H7 (cell line): ENCODE measurements at places on chromosomes 5 and 9. TPM values are rescaled to one million over a fixed set of nuclear protein-coding genes. Genes with fewer than 3 reads are reported as not detected.

SMARCA2 gene
- total RNA-seq = 5.5 and 11.6 TPM in 2 replicates

ZSWIM6 gene
- 9.1 and 12.2 TPM in 2 replicates for total RNA-seq

BTNL9 gene
- 0.31 and 1.1 TPM in 2 replicates for total RNA-seq

LECT2 gene
- total RNA-seq = not detected in 2 replicates

CD72 gene
- 1.9 and 4.6 TPM in 2 replicates for total RNA-seq

CDH12 gene
- total RNA-seq = 0.21 TPM in 1 of 2 replicates, not detected in the other

FABP6 gene
- 0.48 and 1.3 TPM in 2 replicates for total RNA-seq

FGF18 gene
- total RNA-seq = 1.9 TPM in 2 replicates

NR4A3 gene
- 0.10 and 0.18 TPM in 2 replicates for total RNA-seq

PCDHGB4 gene
- total RNA-seq = 0.66 and 1.4 TPM in 2 replicates

TUSC1 gene
- not detected in 2 replicates for total RNA-seq

SLC27A6 gene
- 0.78 and 0.83 TPM in 2 replicates for total RNA-seq

C5orf46 gene
- not detected in 2 replicates for total RNA-seq

FAXDC2 gene
- total RNA-seq = 2.6 and 9.6 TPM in 2 replicates

- DNase-seq = no peak
Measured at GRCh38 chr9:73180403-73180802, 28.7 kb downstream of the ANXA1 start.

DNA sequence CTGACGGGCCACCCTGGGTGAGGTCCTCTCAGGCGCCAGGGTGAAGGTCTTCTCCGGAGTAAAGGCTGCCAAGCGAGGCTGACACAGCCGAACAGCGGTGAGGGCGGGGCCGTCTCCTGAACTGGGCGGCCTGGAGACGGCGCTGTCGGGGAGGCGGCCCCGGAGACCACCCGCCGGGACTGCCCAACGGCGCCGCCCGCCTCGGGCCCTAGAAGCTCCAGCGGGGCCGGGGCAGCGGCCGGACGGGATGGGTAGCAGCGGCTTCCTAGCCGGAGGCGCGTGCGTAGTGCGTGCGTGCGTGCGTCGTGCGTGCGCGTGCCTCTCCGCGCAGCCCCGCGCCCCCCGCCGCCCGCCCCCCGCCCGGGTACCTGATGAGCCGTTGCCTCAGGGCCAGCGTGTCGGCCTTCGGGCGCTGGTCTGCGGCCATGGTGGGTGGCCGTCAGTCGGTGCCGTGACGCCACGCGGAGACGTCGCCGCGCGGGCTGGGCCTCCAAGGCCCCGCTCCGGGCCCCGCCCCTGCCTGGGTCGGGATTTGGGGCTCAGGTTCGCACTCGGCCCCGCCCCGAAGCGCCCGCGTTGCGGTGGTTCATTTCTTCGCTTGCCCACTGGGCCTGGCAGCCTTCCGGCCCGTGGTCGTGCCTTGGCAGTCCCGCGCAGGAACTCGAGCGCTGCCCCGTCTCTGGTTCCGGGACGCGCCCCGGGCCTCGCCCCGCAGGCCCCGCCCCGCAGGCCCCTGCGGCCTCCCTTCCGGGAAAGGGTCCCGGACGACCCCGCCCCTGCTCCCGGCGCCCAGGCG is at the start of gene PHYKPL:
Gene PHYKPL (minus strand): TSS at position 679 of the 796 bp plus-strand sequence. CDS start 252 bp downstream, at position 427.
- peak; percentile 95 for DNase-seq

GRCh38 chr5:89308606-89309040 is 425.6 kb upstream of the MEF2C start:
- DNase-seq = no peak

DNA sequence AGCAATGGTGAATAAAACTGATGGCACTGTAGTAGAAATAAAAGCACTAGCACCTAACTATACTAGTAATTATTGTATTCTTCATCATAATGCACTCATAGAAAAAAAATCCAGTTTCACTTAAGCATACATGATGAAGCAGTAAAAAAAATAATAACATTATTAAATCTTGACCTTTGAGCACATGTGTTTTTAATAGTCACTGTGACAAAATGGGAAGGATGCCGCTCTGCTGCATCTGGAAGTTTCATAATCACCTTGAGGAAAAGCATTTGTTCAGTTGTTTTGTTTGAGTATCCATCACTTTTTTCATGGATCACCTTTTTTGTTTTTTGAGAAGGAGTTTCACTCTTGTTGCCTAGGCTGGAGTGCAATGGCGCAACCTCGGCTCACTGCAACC is 13.2 kb downstream of the OR2K2 start:
- no peak for DNase-seq

- peak; percentile 22 for DNase-seq
Measured at GRCh38 chr5:998246-999031, 10.2 kb upstream of the NKD2 start.

GRCh38 chr5:77638763-77639671 is 504 bp upstream of the OTP start:
- peak; percentile 95 for DNase-seq

- DNase-seq = no peak
Measured at GRCh38 chr5:125455041-125455440, 708.6 kb upstream of the ZNF608 start.

DNA sequence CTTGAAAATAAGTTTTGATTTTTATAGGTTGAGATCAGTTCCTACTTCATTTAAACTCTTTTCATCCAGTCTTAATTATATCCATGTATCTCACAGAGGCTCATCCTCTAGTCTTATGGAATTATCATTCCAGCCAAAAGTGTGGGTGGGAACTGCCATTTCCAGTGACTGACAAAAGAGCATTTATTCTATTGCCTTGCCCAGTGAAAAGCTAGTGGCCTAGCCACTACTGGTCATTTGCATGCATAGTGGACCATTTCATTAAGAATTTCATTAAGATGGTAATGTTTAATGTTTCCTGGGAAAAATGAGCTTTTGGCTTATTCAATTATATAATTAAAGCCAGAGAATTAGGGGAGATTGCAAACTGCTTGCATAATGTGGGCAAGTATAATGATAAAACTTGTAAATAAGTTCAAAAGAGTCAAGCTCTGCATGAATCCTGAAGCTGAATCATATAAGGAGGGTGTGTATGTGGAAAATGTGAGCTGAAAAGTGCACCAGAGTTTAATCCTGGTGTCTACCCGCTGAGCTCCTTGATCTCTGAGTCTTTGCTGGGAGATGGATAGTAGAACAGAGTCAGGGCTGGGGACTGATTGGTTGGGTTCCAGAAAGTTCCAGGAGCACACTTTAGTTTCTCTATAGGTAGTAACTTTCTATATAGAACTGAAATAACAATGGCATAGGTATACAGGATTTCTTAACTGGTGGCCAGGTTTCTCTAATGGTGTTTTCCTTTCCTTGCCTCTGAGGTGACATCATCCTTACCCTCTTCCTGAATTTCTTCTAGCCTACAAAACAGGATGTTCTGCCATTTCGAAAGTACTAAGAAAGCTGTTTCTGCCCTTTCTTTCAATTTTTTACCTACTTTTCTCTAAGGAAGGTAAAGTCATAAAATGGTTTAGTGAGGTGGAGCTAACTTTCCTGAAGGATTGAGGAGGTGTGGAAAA is 78.5 kb downstream of the KIF4B start:
- DNase-seq = no peak

DNA sequence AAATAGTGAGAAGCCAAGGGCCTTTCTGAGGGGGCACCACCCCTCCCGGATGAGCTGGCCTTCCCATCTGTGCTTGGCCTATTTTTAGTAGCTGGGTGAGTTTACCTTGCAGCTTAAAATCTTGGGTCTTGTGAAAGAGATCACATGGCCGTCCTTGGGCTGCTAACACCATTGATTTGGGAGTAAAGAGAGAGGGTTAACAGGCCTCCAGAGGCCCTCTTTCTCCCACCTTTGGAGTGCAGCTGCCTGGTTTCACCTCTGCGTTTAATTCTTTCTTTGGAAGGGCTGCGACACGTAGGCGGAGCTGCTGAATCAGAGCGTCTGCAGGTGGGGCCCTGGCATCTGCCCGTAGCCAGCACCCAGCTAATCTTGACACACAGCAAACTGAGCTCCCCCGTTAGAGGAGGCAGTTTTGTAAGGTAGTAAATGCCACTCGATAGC is 12.8 kb downstream of the OLFM1 start:
- no peak for DNase-seq

DNA sequence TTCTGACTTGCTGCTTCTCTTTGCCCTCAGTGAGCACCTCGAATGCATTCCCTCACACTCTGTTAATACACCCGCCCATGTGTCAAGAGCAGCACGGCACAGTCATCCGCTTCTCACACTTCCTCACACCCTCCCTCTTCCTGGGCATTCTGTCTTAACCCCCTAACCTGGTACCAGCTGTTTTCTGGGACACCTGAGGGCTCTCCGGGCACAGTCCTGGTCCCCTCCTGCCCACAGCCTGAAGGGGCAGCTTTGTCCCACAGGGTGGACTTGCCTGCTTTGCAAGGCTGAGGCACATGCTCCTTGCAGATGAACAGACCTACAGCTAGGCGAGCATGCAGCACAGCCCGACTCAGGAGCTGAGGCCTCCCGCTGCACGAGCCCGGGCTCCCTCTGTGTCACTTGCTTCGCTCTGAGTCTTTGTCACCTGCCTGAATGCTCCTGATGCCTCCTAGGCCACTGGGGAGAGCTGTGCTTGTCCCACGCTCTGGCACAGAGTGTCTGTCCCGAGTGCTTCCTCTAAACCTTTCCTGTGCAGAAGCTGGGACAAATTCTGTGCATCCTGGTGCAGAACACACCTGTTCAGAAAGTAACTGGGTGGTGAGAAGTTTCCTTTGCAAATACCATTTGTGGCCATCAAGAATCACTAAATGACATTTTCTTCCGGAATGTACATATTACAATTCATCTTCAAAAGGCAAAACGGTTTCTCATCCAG is 47.8 kb downstream of the AHRR start:
- peak; percentile 48 for DNase-seq

DNA sequence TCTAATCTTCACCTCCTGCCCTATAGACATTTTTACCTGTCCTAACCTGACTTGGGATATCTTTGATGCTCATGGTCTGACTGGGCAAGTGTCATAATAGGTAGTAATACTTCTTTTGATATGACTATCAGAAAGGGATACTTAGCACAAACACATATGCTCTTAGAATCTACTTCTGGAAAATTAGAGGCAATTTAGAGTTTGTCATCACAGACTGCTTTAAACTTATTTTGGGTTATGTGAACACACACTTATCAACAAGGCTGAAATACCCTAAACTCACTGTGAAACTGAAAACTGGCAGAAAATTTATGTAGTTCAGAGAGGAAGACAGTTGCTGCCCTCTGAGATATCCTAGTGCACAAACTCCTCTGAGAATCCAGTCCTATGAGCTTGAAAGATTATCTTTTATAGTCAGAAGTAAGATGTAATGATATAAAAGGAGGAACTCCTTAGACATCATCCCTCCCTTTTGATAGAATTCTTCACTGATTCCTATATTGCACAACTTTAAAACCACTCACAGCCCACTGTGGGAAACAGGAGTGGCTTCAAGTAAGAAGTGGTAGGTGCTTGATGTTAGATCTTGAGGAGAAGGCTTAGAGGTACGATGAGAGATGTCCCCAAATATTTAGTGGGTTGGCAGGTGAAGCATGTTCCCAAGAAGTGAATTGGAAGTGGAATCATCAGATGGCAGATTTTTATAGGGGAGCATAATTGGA is 273.3 kb downstream of the MAN2A1 start:
- DNase-seq = no peak

GRCh38 chr5:118506217-118506852 is 482.0 kb downstream of the DTWD2 start:
- no peak for DNase-seq

- peak; percentile 21 for DNase-seq
Measured at GRCh38 chr5:172173564-172174153, 14.4 kb downstream of the STK10 start.

DNA sequence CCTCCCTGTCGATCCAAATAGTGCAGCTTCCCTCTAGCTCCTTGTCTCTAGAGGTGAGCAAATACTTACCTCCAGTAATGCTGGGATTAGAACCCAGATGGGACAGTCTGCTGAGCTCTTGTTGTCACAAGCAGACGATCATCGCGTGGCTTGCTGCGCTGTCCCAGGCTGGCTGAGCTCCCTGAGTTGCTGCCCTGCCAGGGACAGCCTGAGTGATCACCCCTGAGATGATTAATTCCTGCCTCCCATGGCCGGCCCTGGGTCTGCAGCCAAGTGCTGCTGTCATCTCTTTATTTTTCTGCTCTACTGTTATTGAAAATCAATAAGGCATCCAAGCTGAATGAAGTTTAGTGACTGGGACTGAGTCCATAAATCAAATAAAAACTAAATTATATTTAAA is 94.0 kb upstream of the ALDH1B1 start:
- DNase-seq = no peak

DNA sequence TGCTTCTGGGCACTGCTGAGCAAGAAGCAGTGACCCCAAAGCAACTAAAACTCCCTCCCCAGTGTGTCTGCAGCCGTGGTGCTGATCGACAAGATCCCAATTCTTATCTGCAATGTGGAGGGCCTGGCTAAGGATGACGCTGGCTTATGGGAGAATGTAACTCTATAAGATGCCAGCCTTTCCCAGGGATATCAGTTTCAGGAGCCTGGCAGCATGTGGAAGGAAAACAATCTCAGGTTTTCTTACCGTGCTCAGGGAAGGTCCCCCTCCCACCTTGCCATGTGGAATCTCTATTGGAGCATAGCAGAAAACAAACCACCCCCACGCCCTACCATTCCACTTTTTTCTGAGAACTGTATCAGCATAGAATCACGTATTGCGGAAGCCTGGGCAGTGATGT is 87.7 kb upstream of the PTPN3 start:
- no peak for DNase-seq

- DNase-seq = peak; percentile 70
Measured at GRCh38 chr5:172102913-172103626, 85.0 kb downstream of the STK10 start.

- DNase-seq = no peak
Measured at GRCh38 chr9:80231318-80232236, 659.8 kb downstream of the TLE4 start.

DNA sequence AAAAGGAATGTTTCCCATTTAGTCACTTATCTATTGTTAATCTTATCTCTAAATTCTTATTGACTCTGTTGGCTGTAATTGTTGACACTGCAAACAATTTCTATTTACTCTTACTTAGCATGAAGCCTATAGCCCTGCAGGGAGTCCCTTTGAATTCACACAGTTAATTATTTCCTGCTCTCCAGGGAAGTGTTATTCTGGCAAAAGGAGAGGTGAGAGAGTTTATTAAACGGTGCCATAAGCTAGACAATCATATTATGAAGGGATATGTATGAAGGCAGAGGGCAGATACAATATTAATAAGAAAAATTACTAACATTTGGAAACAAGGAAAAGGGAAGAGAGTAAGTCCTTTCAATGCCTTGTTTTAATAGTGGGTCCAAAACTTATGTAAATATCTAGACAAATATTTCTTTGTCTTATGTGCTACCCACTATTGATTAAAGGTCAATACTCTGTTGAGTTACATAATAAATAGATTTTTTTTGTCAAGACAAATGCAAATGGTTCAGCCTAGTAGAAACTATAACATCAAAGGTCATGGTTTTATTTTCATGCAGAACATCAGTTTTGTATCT is 107.1 kb downstream of the CDH18 start:
- no peak for DNase-seq

- no peak for DNase-seq
Measured at GRCh38 chr9:18658804-18659705, 185.1 kb downstream of the ADAMTSL1 start.

DNA sequence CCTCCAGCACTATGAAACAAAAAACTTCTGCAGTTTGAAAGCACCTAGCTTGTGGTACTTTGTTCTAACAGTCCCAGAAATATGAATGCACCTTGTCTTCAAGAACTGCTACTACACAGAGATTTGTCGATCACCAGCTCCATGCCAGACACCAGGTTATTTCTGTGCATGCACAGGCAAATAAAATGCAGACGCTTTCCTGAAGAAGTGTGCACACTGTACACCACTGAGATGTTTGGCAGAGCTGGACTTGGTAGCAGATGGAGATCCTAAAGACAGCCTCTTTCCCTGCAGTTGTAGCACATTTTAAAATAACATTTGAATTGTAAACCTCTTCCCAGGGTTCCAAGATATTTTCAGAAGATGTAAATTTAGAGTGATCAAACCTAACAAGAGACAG is 730.0 kb downstream of the MTRR start:
- no peak for DNase-seq
